IMR-90 (cell line): ENCODE measurements at places on chromosomes 16 and 17.

DNA sequence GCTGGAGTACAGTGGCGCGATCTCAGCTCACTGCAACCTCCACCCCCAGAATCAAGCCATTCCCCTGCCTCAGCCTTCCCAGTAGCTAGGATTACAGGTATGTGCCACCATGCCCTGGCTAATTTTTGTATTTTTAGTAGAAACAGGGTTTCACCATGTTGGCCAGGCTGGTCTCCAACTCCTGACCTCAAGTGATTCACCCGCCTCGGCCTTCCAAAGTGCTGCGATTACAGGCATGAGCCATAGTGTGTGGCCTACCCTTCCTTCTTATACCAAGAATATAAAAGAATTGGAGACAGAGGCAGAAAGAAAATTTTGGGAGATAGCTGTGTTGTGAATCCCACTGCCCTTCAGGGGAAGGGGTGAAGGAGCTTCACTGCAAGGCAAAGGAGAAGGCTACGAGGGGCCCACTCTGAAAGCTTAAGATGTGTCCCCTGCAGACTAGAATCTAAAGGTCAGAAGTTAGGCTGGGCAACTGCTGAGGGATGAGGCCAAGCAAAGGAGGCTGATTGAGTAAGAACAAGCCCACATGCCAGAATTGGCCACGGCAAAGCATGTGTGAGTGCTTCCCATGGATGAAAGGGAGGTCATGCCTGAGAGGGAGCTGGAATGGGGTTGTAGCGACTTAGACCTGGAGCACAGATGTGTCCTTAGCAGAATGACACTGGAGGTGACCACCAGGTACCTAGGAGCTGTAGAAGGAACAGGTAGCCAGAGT is 8.4 kb upstream of the CRYBA1 start:
- DNase-seq = peak; percentile 64

DNA sequence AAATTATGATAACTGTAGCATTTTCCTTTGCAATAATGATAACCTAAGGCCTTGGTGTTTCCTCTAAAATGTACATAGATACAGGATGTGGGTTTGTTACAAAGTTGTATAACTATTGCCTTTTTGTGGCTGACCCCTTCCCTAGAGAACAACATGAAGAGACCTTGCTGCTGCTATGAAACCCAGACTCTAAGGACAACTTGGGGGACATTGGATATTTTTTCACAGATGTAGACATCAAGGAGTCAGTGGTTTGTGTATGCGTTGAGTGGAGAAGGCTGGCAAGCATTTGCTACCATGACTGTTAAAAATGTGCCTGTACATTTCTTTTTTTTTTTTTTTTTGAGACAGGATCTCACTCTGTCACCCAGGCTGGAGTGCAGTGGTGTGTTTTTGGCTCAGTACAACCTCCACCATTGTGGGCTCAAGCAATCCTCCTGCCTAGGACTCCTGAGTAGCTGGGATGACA is 12.3 kb downstream of the HMOX2 start:
- peak; percentile 20 for DNase-seq

DNA sequence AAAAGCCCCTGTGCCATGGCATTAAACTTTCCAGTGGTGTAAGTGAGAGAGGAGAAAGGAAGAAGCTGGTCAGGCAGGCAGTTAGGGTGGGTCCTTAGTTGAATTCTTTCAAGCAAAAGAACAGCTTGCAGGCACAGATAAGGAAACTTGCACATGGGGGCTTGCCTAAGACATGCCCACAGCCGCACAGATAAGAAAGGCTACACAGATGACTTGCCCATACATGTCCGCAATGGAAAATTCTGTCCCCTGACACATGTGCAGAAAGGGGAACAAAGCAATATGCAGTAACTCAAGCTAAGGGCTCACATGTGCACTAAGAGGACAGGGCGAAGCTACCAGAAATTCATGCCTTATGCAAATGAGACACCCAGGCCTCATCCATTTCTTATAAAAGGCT is 69.9 kb downstream of the GSG1L start:
- DNase-seq = no peak

- no peak for DNase-seq
Measured at GRCh38 chr16:83925957-83926725, 26.9 kb upstream of the OSGIN1 start.

GRCh38 chr17:2336852-2337543 is at the start of gene SGSM2:
SGSM2 (plus strand) TSS chr17:2337501; CDS start chr17:2337689, 188 bp downstream.
- peak; percentile 34 for DNase-seq
